DMS153 (cell line): ENCODE measurements at places on chromosomes 4 and X.

GRCh38 chr4:2923668-2924173, 39.5 kb downstream of the NOP14 start:
- DNase-seq, result no peak

GRCh38 chrX:46627711-46628419, 54.3 kb downstream of the CHST7 start:
- DNase-seq, result no peak

DNA sequence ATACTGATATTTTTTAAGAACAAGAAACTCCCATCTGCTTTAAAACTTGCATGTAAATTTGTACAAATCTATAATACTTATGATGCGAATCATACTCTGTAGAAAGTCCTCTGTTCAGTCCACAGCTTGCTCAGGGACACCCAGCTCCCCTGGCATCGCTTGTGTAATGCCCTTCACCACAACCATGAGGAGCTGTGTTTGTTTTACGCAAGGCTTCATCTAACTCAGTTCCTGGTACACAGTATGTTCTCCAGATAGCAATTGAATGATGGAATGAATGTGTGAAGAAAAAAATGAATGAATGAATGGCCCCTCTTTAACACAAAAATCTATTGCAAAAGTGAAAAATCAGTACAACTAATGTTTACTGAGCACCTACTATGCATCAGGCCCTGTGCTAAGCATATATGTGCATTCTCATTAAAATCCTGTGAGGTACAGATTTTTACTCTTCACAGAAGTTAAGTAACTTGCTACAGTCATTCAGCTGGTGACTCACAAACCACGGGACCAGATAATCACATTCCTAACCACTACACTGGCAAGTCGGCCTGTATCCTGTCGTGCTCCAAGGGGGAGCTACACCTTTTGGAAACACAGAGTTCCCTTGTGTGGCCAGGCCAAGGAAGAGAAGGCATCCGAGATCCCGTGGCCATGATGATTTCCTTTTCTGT, 58.7 kb upstream of the KDR start:
- no peak for DNase-seq

DNA sequence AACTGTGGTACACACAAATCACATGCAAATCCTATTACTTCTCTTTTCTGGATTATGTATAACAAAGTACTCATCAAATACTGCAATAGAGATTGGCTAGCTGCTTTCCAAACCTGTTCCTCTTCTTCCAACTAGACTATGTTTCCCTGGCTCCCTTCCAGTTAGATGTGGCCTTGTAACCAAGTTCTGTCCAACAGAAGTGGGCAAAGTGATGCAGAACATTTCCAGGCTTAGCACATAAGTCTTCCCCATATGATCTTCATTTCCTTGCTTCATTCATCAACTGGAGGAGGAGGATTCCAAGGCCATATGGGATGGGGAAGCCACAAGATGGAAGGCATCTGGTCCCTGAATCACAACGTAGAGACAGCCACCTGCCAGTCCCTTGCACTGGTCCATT, 8.0 kb downstream of the SLC9A7 start:
- no peak for DNase-seq

DNA sequence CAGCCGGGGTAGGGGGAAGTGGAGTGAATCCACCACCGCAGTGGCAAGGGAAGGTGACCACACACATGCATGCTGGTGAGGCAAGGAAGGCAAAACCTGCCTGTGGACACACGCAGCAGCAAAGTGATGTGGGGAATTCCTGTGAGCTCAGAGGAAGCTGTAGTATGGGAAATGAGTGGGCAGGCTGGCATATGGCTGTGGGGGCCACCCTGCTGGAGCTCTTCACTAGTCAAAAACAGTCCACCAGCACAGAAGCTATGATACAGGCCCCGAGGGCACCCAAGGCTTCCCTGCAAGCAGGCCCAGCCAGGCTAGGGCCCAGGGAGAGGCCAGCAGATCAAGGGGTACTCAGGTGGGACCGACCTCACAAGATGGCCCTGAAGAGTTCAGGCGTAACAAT, 239.1 kb downstream of the CHM start:
- no peak for DNase-seq

DNA sequence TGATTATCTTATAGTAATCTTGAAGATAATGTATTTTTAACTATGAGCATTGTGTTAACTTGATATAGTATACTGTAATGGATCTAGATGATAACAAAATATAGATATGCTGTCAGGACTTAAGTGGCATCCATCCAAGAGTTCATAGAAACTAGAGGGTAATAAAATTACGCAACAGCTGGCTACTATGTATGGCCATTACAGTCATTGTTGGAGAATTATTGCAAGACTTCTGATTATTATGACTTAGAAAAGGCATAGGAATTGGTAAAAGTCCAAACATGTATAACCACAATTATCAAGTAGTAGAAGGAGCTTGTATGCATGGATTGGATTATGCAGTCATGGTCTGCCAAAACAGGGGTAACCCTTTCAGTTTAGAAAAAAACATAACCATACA, 9.5 kb downstream of the OGT start:
- no peak for DNase-seq

GRCh38 chrX:111822191-111822590, 53.8 kb upstream of the TRPC5OS start:
- DNase-seq, result no peak

GRCh38 chrX:21730026-21730425, 27.9 kb downstream of the SMPX start:
- DNase-seq, result no peak
